ENCODE measurements at places on chromosomes 3 and 15.

DNA sequence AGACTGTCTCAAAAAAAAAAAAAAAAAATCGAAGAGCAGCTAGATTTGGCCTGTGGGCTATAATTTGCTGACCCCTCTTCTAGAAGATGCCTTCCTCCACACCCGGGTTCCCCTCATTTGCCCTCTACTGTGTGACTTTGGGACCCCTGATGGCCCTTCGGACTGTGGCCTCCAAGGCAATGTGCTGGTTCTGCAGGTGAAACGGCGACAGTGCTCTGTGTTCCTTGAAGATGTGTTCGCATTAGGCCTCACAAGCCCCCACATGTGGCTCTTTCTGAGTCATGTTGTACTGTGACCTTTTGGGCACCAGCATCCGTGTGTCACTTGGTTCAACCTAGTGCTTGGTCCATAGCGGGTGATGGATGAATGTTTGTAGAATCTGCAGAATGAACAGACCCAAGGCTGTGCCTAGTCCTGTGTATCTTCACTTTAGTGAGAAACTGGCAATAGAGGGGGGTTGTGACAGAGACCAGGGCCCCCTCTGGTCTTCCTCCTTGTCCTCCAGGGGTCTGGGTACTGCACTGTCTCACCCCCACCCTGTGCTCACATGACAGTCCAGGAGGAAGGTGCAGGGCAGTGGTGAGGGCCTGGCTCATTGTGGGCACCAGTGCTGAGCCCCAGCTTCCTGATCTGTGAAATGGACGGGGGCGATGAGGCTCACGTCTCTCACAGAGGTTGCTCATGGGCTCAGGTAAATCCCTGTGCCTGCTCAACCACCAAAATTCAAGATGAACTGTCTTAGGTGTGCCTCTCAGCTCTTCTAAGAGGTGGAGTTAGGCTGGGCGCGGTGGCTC is 22.7 kb downstream of the GOLGA6L2 start:
- no peak for DNase-seq

- no peak for DNase-seq
These were observed 160.5 kb downstream of the THSD4 start for GRCh38 chr15:71275566-71276335.

GRCh38 chr3:186825294-186825821 is 17.2 kb upstream of the ADIPOQ start:
- DNase-seq, result peak; percentile 58

DNA sequence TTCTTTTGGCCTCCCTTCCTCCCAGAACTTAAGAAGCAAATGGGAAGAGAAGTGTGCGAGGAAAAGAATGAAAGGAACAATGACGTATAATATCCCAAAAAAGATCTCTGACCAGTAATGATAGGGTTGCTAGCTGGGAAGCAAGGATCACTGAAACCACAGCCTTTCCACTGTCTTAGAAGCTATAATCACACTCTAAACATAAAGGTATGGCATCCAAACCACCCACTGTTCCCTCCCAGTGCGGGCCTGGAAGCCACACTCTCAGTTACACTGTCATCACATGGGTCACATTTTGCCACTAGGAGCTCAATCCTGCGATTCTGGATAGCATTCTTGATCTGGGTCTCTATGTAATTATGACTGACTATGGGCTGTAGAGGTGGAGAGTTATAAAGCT is 131.6 kb upstream of the HACD2 start:
- DNase-seq, result no peak

GRCh38 chr3:126087552-126088175 is 3.7 kb upstream of the SLC41A3 start:
- DNase-seq, result no peak

DNA sequence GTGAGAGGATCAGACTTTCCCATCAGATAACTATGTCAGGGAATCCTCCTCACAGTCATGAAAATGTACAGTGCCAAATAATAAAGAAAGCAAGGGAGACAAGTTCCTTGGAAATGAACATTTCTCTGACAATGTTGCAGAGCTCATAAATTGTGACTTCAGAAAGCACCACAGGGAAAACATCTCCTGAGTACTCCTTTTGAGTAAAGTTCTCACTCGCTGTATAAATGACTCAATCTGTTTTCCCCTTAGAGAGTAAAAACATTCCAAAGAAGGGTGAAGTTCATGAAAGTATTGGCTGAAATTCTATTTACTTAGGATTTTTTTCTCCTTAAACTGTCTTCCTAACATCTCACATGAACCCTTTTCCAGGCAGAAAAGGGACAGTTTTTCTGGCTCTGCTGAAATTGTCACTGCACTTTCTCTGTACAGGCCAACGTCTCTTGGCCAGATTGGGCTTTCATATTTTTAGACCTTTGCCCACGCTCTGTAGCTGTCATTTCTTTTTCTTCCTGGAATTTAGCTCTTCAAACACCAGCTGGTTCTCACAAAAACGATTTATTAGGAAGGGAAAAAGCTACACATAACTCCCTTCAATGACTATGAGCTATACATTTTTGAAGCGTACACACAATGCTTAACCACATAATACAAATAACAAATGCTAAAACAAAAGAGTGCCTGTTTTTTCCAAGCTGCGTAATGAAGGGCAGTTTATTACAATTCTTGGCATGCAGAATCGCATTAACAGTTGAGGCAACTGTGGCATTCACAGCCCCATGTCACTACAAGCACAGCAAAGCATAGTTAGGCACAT is 216.1 kb downstream of the ATP8B4 start:
- DNase-seq, result no peak

GRCh38 chr3:55893045-55893664 is 406.0 kb upstream of the WNT5A start:
- no peak for DNase-seq

GRCh38 chr3:188151438-188151837 is 2.5 kb upstream of the LPP start:
- no peak for DNase-seq

DNA sequence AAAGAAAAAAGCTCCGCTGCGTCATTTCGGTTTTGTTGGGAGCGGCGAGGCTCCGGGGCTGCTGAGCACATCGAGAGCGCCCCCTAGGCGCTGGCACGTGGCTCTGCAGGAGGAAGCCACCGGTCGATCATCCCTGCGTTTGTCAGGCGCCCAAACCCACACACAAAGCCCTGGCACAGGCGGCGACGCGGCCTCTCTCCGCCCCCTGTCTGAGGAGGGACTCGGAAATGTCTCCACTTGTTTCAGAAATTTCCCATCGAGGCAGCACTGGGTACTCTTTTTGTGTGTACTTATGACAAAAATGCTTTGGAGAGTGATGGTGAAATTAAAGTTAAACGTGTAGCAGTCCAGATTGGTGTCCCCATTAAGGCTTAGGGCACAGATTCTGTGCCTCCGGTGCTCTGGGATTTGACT is 407.3 kb upstream of the ONECUT1 start:
- DNase-seq, result peak; percentile 26

DNA sequence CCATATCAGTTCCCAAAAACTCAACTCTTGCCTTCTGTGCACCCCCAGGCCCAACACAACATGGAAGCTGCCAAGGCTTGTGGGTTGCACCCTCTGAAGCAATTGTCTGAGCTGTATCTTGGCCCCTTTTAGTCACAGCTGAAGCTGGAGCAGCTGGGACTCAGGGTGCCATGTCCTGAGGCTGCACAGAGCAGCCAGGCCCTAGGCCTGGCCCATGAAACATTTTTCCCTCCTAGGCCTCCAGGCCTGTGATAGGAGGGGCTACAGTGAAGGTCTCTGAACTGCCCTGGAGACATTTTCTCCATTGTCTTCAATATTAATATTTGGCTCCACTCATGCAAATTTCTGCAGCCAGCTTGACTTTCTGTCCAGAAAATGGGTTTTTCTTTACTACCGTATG is 8.1 kb upstream of the MYLK start:
- DNase-seq, result no peak

DNA sequence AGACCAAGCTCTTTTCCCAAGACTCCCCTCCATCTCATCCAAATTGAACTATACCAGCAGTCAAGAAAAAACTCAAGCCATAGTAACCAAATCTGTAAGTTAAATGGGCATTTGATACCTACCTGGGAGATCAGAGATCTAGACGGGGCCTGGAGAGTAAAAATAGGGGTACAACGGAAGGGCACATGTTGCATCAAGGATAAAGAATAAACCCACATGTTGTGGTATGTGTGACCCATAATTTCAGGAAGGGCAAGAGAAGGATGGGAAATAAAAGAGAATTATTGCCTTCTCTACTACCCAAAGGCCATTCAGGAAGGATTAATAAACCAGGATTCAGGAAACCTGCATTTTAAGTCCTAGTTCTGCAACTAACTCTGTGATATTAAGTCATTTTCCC is 1.5 kb downstream of the TEX55 start:
- DNase-seq, result no peak

DNA sequence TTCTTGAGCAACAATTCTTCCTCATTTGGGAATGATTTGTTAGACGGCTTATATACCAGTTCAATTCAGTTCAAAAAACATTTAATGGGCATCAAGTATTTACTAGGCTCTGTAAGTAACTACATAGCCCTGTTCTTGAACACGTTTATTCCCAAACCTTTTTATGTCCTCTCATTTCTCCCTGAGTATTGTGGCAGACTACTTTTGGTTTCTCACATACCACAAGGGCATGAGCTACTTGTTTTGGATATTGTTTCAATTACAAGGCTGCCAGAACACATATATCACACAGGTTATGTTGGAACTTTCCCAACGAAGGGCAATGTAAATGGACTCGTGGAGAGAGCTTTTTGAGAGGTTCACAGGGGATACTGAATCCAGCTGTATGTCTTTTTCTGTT is 363.8 kb upstream of the NAALADL2 start:
- DNase-seq, result peak; percentile 1

DNA sequence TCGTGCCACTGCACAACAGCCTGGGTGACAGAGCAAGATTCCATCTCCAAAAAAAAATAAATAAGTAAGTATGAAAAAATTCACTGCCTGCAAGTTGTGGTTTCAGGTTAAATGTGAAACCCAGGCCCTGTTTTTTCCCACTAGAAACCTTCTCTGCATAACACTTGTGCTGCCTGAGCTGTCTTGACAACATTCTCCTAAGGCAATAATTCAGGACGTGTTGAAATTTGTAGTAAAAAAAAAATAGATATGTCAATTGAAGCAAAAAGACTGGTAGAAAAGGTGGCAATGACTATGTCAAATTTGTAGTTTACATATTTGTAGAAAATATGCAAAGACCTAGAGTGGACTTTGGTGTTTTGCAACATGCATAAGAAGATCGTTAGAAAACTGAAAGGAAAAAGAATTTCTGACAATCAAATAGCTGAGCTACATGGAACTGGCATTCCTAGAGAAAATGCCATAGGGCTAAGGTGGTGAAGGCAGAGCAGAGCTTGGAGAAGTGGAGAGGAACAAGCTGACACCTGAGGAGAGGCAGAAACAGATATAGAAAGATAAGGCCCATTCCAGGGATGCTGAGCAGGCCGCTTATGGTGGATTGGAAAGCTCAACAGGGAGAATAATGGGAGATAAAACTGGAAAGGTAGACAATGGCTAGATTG is 150.2 kb downstream of the PLCH1 start:
- DNase-seq, result no peak

DNA sequence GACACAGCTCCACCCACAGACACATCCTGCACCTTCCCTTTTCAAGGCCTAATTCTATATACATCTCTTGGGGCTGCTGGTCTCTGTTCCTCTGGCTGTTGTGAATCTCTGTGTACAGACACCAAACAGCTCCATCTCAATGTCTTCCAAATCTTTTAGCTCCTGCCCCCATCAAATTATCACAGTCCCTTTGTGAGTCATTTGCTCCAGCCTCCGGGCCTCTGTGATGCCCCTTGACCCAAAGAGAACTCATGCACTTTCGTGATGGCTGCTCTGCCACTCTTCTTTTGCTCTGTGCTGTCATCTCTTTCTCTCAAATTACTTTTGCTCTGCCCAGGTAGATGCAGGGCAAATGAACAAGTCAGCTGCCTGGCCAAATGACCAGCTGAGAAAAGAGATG is 369.0 kb upstream of the CDIN1 start:
- no peak for DNase-seq

- peak; percentile 94 for DNase-seq
These were observed 23.1 kb upstream of the GABPB1 start for GRCh38 chr15:50377867-50378751.

GRCh38 chr3:58005669-58006068 is 2.6 kb upstream of the FLNB start:
- no peak for DNase-seq

DNA sequence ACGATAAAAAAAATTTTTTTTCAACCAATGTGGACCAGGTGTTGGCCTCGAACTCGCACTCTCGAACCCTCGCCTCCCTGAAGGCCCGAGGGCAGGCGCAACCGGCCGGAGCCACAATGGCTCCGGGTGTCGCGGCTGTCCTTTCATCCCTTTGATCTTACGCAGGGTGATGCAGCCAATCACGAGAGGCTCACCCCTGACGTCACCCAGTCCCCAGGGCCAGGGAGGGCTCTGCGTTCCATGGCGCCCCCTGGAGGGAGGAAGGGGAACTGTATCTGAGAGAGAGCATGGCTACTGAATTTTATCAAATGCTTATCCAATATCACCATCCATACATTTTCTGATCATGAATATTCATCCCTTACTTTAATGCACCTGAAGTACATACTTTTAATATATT is 15.4 kb upstream of the GMNC start:
- peak; percentile 14 for DNase-seq

- DNase-seq, result no peak
These were observed 314.7 kb upstream of the ATP10A start for GRCh38 chr15:26177816-26178215.

- DNase-seq, result no peak
These were observed 49.9 kb downstream of the ALDH1A2 start for GRCh38 chr15:58015565-58015964.

GRCh38 chr15:41511331-41511898 is 2.2 kb downstream of the LTK start:
- no peak for DNase-seq

DNA sequence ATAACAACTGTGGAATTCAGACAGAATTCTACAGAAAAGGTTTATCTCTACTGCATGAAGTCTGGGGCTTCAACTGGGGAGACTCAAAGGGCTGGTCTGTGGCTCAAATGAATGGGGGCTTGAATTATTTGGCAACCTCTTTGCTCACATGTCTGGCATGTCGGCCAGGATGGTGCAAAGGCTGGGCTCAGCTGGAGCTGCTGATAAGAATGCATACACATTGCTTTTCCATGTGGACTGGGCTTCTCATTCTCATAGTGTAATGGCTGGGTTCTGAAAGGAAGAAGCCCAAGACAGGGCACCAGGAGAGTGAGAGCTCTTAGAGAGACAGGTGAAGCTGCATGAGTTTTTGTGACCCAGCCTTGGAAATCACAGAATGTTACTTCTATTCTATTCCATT is 194.3 kb upstream of the SGO1 start:
- no peak for DNase-seq

DNA sequence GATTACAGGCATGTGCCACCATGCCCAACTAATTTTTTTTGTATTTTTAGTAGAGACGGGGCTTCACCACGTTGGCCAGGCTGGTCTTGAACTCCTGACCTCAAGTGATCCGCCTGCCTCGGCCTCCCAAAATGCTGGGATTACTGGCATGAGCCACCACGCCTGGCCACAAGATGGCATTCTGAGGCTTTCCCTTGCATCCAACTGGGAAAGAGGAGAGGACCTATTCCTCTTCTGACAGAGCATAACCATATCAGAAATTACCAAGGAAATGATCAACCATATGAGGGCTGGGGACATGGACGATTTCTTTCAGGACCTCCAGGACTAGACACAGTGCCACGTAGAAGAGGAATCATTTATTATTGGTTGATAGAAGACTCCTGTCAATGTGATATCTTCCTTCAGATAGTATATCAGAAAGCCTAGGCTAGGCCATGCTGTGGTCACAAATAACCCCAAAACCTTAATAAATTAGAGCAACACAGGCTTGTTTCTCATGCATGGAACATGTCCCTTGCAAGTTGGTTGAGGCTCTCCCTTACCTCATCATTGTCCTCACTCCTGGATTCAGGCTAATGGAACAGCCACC is 372.3 kb upstream of the IL12A start:
- no peak for DNase-seq

- no peak for DNase-seq
These were observed 28.4 kb upstream of the ADAMTS9 start for GRCh38 chr3:64716110-64716710.
